ENCODE measurements at places on chromosomes 13 and 19.

GRCh38 chr13:26759907-26760831 lies at the start of gene GPR12:
Gene GPR12, minus strand, starts transcription at chr13:26760786. Its CDS starts 959 bp downstream, at chr13:26759827.
- no peak for DNase-seq

GRCh38 chr19:28601723-28602440 lies 611.1 kb downstream of the UQCRFS1 start:
- DNase-seq: no peak

DNA sequence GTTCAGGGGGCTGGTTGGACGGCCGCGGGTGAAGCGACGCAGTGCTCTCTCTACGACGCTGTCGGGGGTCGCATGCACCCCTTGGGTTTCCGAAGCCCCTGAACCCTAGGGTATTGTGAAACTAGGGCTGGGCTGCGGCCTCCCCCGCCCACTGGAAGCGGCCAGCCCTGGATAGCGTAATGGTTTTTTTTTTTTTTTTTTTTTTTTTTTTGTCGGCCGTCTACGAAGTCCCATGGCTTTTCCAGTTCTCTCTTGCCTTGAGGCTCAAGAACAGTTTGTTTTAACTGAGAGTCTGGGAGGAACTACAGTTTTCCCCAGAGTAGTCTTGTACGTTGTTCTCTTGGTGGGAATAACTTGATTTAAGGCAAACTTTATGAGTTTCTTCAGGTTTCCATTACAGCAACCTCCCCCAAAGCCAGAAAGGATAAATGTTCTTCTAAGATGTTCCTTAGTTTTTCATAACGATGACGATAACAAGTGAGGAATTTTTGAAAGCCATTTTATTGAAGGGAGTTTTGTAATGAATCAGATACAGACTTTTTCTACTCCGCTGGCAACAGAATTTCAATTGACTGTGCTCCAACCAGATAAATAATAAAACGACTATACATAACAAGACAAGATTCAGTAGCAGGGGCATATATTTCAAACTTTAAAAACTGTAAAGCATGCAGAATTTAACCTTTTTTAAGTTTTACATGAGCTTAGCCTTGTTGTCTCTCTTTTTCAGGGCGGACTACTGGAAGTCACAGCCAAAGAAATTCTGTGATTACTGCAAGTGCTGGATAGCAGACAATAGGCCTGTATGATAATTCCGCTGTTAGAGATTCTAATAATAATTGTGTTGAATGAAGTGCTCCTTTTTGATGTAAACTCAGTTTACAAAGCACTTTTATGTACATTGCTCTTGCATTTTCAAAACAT lies 867 bp downstream of the WBP4 start:
- no peak for DNase-seq

- DNase-seq: no peak
Measured at GRCh38 chr13:108850691-108851090, 221.3 kb downstream of the MYO16 start.

DNA sequence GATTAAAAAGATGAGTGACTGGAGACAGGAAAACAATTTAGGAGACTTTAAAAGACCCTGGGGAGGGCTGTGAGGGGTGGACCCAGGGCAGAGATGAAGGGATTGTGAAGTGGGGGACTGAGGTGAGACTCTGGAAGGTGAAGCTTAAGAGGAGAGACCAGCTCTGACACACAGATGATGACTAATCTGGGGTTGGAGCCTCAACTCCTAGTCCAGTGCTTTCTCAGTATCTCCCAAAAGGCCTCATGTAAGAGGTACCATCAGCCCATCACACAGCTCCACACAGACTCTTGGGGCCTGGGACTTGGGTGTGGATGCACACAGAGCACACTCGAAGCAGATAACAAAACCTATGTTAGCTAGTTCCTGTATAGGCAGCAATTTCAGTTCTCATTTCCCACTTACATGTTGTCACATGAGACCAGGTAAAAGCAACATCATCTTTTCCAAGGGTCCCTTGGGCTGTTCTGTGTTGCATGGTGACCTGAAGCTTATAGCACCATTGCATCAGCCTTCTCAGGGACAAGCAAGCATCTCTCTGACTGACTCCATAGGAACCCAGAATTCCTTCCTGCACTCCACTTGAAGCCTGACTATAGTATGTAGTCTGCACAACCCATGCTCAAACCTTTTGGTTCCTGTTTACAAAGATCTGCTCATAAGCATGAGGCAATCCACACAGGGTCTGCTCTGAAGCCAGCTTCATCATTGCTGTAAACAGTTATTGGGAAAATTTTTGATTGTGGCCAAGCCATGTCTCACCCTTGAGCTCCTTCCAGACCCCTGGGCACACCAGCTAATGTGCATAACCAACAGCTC lies 88.6 kb upstream of the MYCBP2 start:
- no peak for DNase-seq
